ENCODE measurements at places on chromosomes 1 and 21.

- peak; percentile 90 for DNase-seq
Observed at GRCh38 chr1:11907275-11908094, 18.7 kb downstream of the KIAA2013 start.

GRCh38 chr1:40314721-40315238 lies 2.3 kb downstream of the COL9A2 start:
- DNase-seq, result no peak

DNA sequence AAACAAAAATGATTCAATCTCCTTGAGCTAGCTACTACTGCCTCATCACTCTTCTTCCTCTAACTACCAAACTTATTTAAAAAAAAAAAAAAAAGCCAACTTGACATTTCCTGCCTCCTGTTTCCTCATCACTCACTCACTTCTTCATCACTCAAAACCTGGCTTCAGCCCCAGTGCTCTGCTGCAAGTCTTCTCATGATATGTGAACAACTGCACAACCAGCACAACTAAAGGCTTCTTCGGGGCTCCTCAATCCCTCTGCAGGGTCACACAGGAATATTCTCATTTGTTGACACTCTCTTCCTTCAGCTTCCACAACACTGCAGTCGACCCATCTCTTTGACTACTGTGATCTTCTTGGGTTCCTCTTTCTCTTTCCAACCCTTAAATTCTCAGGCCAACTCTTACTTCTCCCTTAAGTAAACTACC lies 7.6 kb downstream of the MTF1 start:
- no peak for DNase-seq

- DNase-seq, result no peak
Observed at GRCh38 chr21:43818685-43819084, 29.3 kb downstream of the RRP1 start.

Measured in activated naive CD4-positive, alpha-beta T cell treated with Interleukin-2 at 50 U/mL for 16 hours (primary cell).